ENCODE measurements at places on chromosomes 7 and 10.

- no peak for DNase-seq
Observed at GRCh38 chr10:11757454-11757820, 15.3 kb downstream of the ECHDC3 start.

- no peak for DNase-seq
Observed at GRCh38 chr10:14009371-14010100, 321.2 kb downstream of the FRMD4A start.

DNA sequence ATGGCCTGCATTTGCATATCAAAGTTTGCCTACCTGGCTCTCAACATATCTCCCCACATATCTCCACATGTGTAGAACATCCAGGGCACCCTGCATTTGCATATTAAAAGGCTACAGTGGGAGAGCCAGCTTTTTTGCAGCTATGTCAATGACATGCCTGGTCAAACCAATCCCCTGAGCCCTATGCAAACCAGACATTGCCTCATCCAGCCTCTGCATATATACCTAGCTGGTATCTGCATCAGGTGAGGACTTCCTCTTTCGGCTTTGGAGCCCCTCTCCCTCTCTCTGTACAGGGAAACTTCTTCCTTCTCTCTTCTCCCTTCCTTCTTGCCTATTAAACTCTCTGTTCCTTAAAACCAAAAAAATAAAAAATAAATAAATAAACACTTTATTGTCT, 142.7 kb upstream of the STEAP4 start:
- DNase-seq = no peak

DNA sequence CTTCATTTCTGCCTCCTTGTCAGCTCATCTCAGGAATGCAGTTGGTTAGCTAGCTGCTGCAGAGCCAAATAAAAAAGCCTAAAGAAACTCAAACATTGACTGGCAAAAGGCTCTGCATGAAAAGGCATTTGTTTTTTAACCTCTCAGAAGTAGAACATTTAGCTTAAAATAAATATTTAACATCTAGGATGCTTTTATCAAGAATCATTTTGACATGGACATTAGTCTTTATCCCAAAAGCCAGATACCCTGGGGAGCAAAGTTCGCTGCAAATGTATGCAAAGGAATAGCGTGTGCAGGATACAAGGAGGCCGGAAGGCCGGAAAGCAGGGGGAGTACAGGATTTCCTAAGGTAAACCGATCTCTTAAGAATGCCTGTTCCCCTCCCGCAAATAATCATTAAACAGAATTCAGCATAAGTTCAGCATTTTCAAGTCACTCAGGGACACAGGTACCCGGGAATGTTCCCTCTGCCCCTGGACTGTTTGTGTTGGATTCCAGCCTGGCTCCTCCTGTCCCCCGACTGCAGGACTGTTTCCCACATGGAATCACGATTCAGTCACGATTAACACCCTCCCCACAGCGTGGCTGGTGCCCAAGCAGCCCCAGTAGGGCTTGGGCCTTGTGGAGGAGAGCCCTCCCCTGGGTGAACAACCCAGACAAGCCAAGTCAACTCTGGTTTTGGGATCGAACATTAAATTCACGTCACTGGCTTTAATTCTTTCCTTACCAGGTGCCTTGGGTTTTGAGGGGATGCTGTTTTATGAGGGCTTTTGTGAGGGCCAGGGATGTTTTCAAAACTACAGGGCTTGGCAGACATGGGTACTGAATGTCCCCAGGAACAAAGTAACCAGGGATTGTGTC, 97.8 kb downstream of the HIPK2 start:
- no peak for DNase-seq

Data from type B pancreatic cell (in vitro differentiated cells).